Activated naive CD4-positive, alpha-beta T cell treated with anti-CD3 and anti-CD28 coated beads, Interleukin-2, amount 50 U/mL, for 72 hours (primary cell): ENCODE measurements at places on chromosomes 13 and 19.

- no peak for DNase-seq
These were observed 22.5 kb downstream of the DHRS12 start for GRCh38 chr13:51781246-51782022.

DNA sequence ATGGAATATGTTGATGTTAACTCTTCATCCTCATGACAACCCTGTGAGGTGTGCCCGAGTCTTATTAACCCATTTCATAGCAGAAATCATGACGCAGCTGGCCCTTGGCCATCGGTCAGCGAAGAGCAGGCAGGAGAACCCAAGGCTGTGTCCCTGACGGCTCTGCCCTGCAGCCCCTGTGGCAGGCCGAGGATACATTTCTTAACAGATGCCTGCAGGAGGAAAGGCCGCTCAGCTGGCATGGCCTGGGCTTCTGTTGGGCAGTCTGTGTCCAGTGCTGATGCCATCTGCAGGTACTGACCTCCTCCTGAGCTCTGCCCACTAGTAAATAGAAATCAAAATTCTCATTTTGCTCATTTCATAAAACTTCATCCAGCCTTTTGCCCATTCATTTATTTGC, 35.4 kb upstream of the MCF2L start:
- no peak for DNase-seq

GRCh38 chr13:42119875-42120274, 71.4 kb downstream of the DGKH start:
- no peak for DNase-seq

- DNase-seq: no peak
These were observed 600 bp upstream of the HMGB1 start for GRCh38 chr13:30466358-30466714.

DNA sequence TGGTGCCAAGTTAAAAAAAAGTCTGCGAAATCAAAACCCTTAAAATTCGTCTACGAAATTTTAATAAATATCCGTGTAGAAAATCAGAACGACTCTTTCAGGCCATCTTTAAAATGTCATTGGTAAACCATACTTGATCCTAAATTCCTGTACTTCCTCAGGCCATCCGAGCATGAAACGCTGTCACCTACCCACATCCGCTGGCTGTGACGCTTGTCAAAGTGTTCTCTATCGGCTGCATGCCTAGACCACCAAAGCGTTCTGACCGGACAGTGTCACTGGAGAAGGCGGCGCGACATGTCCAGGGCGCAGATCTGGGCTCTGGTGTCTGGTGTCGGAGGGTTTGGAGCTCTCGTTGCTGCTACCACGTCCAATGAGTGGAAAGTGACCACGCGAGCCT, 119.0 kb upstream of the CLDN10 start:
- no peak for DNase-seq

DNA sequence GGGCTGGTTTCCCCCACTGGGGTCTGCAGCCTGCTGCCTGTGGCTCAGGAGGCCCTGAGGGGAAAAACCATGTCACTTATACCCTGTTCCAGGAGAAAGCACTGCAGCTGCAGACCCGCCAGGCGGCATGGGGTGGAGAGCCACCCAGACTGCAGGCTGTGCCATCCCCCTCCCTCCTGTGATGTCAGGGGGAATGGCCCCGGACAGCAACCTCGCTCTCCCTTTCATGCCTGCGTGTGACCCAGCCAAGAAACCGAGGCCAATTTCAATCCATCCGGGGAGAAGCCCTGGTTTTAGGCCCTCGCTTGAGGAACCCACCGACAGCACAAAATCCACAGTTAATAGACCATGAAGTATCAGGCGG, 37.2 kb upstream of the MATK start:
- no peak for DNase-seq

GRCh38 chr13:40665126-40666044, 1.1 kb downstream of the FOXO1 start:
- peak; percentile 30 for DNase-seq
